ENCODE measurements at places on chromosomes 3 and 15.

- H3K27me3 ChIP-seq, result no peaks in the 10 kb centered on the region
- H3K4me1 ChIP-seq, result peaks cover 11% of the 10 kb centered on the region
- no peak overlapping the region for H3K27ac ChIP-seq
- DNase-seq, result no peak
- H3K36me3 ChIP-seq, result peaks cover 6% of the 10 kb centered on the region
- no peak overlapping the region for H3K4me3 ChIP-seq
These were observed 77.4 kb downstream of the ACAP2 start for GRCh38 chr3:195365371-195365770.

GRCh38 chr3:9747267-9747666 lies 2.5 kb upstream of the OGG1 start:
- peak overlapping the region; percentile 57 for H3K4me3 ChIP-seq
- DNase-seq, result peak; percentile 36
- peak overlapping the region; percentile 22 for H3K27ac ChIP-seq
- H3K4me1 ChIP-seq, result peaks cover 70% of the 10 kb centered on the region
- H3K27me3 ChIP-seq, result no peaks in the 10 kb centered on the region
- peaks cover 3% of the 10 kb centered on the region for H3K36me3 ChIP-seq

GRCh38 chr3:113070072-113070640 lies 79.4 kb downstream of the GTPBP8 start:
- H3K4me1 ChIP-seq, result no peaks in the 10 kb centered on the region
- H3K27me3 ChIP-seq, result no peaks in the 10 kb centered on the region
- no peak for DNase-seq
- no peak overlapping the region for H3K4me3 ChIP-seq
- no peak overlapping the region for H3K27ac ChIP-seq

- H3K4me3 ChIP-seq, result no peak overlapping the region
- H3K4me1 ChIP-seq, result peaks cover 22% of the 10 kb centered on the region
These were observed 39.3 kb upstream of the USP3 start for GRCh38 chr15:63465104-63465503.

GRCh38 chr15:31440754-31441311 lies 114.2 kb downstream of the KLF13 start:
- H3K4me1 ChIP-seq, result peaks cover 85% of the 10 kb centered on the region
- H3K4me3 ChIP-seq, result peak overlapping the region; percentile 85
- H3K27me3 ChIP-seq, result no peaks in the 10 kb centered on the region
- H3K36me3 ChIP-seq, result no peaks in the 10 kb centered on the region
- H3K27ac ChIP-seq, result no peak overlapping the region

DNA sequence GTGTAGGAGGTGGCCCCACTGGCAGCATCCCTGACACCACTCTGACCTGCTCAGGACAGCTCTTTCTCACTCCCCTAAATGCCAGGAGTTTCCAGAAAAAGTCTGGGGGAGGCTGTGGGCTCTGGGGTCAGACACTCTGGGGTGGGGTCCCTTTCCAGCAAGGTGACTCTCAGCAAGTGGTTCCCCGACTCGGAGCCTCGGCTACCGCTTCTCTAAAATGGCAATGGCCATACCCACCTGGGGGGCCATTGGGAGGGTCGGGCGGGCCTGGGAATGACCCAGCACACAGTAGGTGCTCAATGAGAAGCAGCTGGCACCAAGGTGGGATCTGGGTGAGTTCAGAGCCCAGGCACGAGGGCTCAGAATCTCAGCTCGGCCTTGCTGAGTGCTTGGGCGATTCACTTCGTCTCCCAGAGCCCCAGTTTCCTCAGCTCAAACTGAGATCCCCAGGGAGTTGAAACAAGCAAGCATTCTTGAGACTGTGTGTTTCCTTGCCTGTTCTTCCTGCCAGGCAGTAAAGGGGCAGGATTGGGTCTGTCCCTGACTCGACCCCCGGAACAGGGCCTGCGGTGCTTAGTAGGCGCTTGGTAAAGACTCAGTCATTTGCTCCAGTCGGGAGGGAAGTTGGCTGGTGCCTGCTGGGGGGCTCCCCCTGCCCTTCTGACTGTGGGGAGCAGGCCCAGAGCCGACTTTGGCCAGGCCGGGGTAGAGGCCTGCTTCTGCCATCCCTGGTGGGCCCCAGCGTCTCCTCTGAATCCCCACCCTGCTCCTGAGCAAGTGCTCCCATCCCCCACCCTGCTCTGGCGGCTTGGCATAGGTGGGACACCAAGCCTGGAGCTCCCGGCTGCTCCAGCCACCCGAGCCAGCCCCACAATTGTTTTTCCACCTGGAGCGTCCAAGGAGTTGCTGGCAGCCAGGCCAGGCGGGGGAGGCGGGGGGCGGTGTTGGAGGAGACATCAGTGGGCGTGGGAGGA lies 32.9 kb upstream of the FBLN2 start:
- no peaks in the 10 kb centered on the region for H3K4me1 ChIP-seq
- H3K27ac ChIP-seq, result no peak overlapping the region
- no peaks in the 10 kb centered on the region for H3K36me3 ChIP-seq
- H3K27me3 ChIP-seq, result no peaks in the 10 kb centered on the region
- DNase-seq, result no peak

GRCh38 chr3:156132313-156132712 lies 11.9 kb downstream of the KCNAB1 start:
- no peak overlapping the region for H3K27ac ChIP-seq
- DNase-seq, result no peak
- no peaks in the 10 kb centered on the region for H3K36me3 ChIP-seq
- H3K4me1 ChIP-seq, result no peaks in the 10 kb centered on the region

DNA sequence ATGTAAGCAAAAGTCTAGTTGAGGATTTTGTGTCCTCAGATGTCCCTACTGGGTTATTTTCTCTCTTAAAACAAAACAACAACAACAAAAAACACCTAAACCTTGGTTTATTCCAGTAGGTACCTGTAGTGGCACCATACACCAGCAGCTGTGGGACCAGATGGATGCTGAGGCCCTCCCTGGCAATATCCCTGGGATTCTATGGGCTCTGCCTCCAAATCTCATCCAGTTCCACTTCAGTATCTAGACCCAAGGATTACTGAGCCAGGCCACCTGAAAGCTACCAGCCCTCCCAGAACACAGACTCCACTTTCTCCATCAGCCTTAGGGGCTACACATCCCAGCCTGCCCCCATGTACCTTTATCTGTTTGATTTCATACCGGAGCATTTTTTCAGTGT lies 1.7 kb downstream of the TIMP4 start:
- H3K4me1 ChIP-seq, result peaks cover 14% of the 10 kb centered on the region
- no peak for DNase-seq
- H3K27ac ChIP-seq, result no peak overlapping the region
- peaks cover 32% of the 10 kb centered on the region for H3K27me3 ChIP-seq
- no peaks in the 10 kb centered on the region for H3K36me3 ChIP-seq

DNA sequence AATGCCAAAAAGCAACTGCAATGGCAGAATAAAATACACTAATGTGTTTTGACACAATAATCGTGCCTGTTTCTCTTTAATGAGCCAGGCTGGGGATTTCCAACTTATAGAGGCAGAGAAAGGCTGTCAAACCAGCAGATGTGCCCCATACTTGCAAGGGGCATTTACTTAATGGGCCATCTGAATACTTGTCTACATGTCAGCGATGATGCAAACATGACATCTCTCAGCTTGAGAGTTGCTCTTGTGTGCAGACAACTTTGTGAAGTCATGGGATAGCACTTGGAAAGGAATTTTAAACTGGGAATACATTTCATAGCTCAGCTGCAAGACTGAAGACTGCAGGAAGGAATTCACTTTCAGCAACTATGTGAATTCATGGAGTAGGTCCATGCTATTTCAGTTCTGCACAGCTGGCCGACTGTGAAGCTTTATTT lies 127.4 kb upstream of the ADAMTS9 start:
- no peak for DNase-seq
- no peak overlapping the region for H3K27ac ChIP-seq
- no peak overlapping the region for H3K4me3 ChIP-seq

DNA sequence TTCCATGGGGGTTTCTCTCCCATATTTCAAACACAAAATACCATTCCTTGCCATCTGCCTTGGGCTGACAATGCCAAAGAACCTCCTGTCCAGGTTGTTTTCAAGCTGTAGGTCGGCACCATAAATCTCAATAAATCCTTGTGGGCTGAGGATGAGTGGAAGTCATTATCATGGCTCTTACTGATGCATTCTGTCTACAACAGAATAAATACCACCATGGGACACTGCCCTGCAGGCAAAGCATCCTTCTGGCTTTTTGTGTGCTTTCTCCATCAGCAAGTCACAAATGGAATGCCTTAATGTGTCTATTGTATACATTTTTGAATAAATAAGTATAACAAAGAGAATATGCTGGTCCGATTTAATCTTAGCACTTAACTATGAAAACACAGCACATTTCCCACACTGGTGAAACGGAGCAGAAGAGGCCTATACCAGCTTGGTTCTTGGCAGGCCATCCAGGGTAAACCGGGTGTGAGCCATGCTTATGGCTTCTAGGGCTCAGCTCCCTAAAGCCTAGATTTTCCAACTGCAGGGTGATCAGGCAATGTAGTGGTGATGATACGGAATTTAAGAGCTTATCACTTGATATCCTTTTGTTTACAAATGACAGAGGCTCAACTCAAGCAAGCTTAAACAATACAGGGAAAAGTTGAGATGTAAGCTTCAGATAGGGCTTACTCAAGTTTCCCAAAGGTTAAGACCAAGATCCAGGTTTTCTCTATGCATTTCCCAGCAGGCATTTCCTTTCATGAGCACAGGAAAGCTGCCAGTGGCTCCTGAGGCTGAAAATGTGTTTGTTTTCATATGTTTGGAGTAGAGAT lies 133.2 kb upstream of the LRTM1 start:
- no peaks in the 10 kb centered on the region for H3K27me3 ChIP-seq
- no peak overlapping the region for H3K27ac ChIP-seq
- H3K4me3 ChIP-seq, result no peak overlapping the region

- peak overlapping the region; percentile 33 for H3K27ac ChIP-seq
- no peaks in the 10 kb centered on the region for H3K27me3 ChIP-seq
- no peak for DNase-seq
- H3K36me3 ChIP-seq, result no peaks in the 10 kb centered on the region
- peaks cover 97% of the 10 kb centered on the region for H3K4me1 ChIP-seq
These were observed 26.8 kb downstream of the SLC6A6 start for GRCh38 chr3:14429237-14429636.

- H3K27ac ChIP-seq, result peak overlapping the region; percentile 83
- peak overlapping the region; percentile 67 for H3K4me3 ChIP-seq
- peaks cover 1% of the 10 kb centered on the region for H3K36me3 ChIP-seq
- H3K4me1 ChIP-seq, result peaks cover 52% of the 10 kb centered on the region
- H3K27me3 ChIP-seq, result peaks cover 5% of the 10 kb centered on the region
These were observed 2.6 kb upstream of the LOXL1 start for GRCh38 chr15:73923488-73924164.

DNA sequence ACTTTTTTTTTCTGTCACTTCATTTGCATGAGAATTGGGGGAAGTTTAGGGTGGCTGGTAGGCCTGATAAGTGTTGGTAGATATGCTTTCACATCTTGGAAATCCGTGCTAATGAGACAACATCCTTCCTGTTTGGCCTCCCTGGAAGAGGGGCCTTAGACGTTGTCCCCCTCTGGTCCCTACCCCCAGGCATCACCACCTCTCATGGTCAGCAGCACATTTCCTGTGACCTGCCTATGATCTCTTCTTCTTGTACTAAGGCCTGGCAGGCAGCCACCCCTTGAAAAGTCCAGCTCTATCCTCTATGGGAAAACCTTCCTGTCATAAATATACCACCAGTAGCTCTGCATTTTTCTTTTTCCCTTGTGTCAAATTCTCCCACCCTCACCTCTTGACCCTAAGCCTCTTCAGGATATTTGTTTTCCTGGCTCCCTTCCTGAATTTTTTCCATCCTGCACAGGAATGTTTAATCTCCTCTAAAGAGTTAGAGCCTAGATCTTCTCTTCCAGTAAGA lies 107.8 kb downstream of the SNRK start:
- H3K4me1 ChIP-seq, result peaks cover 39% of the 10 kb centered on the region
- no peak overlapping the region for H3K4me3 ChIP-seq

DNA sequence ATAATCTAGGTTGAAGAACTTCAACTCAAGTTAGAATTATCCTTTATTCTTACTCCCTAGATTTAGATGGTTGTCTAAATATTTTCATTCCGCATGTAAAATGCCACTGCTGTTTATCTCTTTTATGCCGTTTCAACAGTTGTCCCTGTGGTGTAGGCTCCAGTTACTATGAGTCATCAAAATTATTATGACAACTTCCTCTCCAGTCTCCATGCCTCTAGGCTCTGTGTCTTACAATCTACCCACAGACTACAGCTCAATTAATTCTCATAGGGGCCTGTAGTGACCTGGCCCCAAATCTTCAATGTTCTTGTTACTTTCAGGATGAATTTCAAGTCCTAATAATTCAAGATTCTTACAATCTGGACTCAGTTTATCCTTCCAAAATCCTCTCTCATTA lies 105.8 kb upstream of the UNC13C start:
- no peaks in the 10 kb centered on the region for H3K36me3 ChIP-seq
- DNase-seq, result no peak
- H3K27me3 ChIP-seq, result no peaks in the 10 kb centered on the region
- no peaks in the 10 kb centered on the region for H3K4me1 ChIP-seq
- H3K4me3 ChIP-seq, result no peak overlapping the region

- H3K27ac ChIP-seq, result no peak overlapping the region
- H3K4me1 ChIP-seq, result no peaks in the 10 kb centered on the region
- DNase-seq, result peak; percentile 50
- H3K27me3 ChIP-seq, result no peaks in the 10 kb centered on the region
These were observed 471.9 kb upstream of the FRG2C start for GRCh38 chr3:75192146-75192616.

DNA sequence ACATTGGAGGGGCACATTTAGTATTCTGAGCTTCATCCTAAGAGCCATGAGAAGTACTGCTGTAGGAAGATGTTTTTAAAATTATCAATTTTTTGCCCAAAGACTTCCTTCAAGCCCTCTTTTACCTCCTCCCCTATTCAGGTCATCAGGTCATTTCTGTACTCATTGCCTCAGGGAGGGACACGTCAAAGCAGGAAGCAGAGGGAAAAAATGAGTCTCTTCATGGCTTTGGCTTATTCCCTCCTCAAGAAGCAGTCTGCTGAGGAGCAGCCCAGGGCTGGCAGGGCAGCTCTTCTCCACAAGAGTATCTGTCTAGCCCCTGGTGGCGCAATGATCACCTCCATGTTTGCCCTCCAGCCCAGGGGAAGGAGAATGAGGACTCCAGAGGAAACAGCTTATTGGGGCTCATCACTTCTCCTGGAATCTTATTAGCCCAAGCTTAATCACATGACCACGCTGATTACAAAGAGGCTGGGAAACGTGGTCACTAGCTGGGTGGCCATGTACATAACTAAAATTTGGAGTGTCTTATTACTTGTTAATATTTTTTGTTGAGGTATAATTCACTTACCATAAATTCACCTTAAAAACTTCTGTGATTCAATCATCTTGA lies 44.2 kb upstream of the GATA2 start:
- no peak overlapping the region for H3K4me3 ChIP-seq
- no peak overlapping the region for H3K27ac ChIP-seq
- peaks cover 61% of the 10 kb centered on the region for H3K27me3 ChIP-seq
- no peak for DNase-seq
- no peaks in the 10 kb centered on the region for H3K4me1 ChIP-seq

DNA sequence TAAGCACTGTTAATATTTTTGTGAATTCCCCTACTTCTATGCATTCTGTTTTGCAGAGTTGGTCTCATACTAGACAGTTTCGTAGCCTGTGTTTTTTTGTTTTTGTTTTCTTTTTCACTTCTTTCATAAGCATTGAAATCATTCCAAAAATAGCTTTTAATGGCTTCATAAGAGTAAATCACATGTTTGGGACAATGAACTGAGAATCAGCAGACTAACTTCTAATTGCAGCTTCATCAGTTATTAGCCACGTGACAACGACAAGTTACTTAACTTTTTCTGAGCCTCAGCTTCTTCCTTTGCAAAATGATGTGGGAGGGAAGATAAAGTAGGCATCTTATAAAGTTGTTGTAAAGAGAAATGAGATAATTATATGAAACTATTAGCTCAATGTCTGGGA lies 124.8 kb downstream of the LIPC start:
- no peak overlapping the region for H3K27ac ChIP-seq
- H3K4me1 ChIP-seq, result peaks cover 12% of the 10 kb centered on the region
- no peaks in the 10 kb centered on the region for H3K27me3 ChIP-seq
- no peak overlapping the region for H3K4me3 ChIP-seq
- no peaks in the 10 kb centered on the region for H3K36me3 ChIP-seq

Measured in activated T-cell treated with anti-CD3 and anti-CD28 coated beads, Interleukin-2, amount 50 U/mL, for 72 hours (primary cell).